ENCODE measurements at places on chromosomes 7 and 10.

- no peak for DNase-seq
These were observed 4.4 kb downstream of the HIPK2 start for GRCh38 chr7:139773371-139773770.

- no peak for DNase-seq
These were observed 87.9 kb downstream of the KMT2E start for GRCh38 chr7:105101864-105102263.

DNA sequence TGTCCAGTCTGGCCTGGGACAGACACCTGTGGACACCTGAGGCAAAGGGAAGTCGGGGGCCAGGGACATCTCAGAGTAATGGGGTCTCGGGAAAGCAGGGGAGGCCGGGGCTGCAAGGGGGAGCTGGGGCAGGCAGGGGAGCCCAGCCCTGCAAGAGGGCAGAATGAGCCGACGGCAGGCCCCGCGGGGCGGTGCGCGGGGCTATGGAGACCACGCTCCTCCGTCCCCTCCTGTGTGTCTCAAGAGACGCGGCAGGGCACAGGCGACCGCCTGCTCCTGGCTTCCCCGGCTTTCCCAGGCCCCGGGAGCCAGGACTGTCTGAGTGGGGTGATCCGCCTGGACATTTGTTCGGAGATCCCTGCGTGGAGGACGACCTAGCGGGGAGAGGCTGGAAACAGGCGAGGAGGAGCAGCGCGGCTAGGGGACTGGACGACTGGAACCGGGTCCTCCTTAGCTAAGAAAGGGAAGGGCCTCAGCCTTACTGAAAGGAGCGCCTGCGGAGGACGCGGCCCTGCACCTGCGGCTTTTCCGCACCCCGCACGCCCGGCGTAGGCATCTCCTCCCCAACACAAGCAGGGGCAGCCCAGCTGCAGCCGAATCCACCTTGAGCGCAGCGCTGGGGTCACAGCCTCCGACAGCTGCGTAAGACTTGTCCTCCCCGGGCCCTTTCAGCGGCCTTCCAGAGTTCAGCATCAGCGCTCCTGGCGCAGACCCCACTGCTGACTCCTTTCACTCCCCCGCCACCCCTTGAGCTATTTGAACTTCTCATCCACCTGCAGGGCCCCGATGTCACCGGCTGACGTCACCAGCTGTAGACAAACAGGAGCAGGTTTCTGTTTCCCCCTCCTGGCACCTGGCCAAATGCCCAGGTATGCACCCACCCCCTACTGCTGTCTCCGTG lies 176.4 kb downstream of the ZNF248 start:
- DNase-seq, result no peak

DNA sequence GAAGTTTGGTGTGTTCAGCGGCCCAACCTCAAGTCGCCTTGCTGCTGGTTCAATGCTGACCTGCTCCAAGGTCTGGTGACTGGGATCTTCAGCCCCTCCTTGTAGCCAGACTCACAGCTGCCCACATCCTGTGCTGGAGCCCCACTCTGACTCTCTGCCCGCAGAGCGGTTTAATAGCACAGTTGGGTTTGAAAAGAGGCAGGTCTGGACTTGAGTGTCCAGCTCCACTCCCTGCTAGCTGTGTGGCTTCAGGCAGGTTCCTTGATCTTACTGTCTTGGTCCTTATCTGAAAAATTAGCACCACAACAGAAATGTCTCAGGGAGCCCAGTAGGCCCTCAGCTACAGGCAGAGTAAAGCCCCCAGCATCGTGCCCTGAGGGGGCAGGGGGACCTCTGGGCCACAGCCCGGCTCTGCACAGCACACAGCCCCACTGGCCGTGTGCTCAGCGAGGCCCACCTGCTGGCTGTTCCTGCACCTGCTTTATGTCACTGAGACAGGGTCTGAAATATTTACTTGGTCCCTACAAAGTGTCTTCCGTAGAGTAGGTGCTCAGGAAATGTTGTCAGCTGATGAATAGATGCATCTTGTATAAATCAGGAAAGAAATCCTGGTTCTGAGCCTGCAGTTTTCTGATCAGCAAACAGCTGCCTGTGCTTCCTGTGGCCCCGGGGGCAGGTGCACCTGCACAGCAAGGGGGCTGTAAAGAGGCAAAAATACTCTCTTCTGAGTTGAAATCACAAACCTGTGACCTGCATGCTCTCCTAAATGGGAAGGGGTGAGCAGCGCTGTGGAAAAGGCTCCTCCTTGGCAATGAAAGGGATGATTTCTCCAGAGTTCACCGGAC lies 155.5 kb downstream of the SVIL start:
- DNase-seq, result no peak

- no peak for DNase-seq
These were observed 102.8 kb upstream of the CDK13 start for GRCh38 chr7:39847227-39847626.

DNA sequence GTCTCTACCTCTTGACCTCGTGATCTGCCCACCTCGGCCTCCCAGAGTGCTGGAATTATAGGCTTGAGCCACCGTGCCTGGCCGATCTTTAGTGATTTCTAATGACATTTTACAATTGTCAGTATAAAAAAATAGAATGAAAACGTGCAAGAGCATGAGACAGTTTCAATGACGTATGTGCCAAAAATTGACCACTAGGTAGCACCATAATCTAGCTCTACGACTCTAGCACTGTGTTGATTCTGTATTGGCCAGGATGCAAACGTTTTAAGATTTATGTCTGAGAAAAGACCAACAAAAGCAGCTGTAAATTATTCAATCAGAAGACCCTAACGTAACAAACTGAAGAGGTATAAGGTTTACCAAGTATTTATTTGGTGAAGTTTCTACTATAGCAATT lies 25.4 kb upstream of the EXOC6 start:
- DNase-seq, result no peak

GRCh38 chr10:123742751-123743440 lies 76.7 kb downstream of the GPR26 start:
- no peak for DNase-seq

GRCh38 chr10:58438340-58438871 lies 53.2 kb downstream of the TFAM start:
- DNase-seq, result no peak

GRCh38 chr7:114916261-114916892 lies 5.5 kb upstream of the MDFIC start:
- peak; percentile 10 for DNase-seq

- DNase-seq, result no peak
These were observed 126.9 kb downstream of the VIPR2 start for GRCh38 chr7:159017741-159018140.

GRCh38 chr7:92292981-92293380 lies 47.2 kb downstream of the ANKIB1 start:
- no peak for DNase-seq

Measured in stimulated activated CD4-positive, alpha-beta T cell treated with anti-CD3 and anti-CD28 coated beads, Interleukin-15, amount 100 ng/mL, for 1 hour (primary cell).